ENCODE measurements at places on chromosomes 16 and 17. TPM values are rescaled to one million over a fixed set of nuclear protein-coding genes. Genes with fewer than 3 reads are reported as not detected.

Gene ITGA3
- total RNA-seq = 84.3 TPM

Gene PPM1E
- not detected for total RNA-seq

Gene GPR139
- total RNA-seq = not detected

Gene MAP2K6
- total RNA-seq = 1.7 TPM

Gene MYH3
- 0.86 TPM for total RNA-seq

Gene HOXB4
- total RNA-seq = not detected

Gene NPIPA2
- 0.52 TPM for total RNA-seq

Gene RAB11FIP4
- total RNA-seq = 0.43 TPM

Gene HOXB1
- not detected for total RNA-seq

Gene MT1M
- total RNA-seq = 6.3 TPM

Gene DPEP3
- total RNA-seq = not detected

Gene ACSM2A
- total RNA-seq = not detected
